NCI-H345 (cell line): ENCODE measurements at places on chromosomes 6 and 20.

GRCh38 chr6:83057705-83058321, 7.8 kb downstream of the UBE3D start:
- DNase-seq: peak; percentile 60

DNA sequence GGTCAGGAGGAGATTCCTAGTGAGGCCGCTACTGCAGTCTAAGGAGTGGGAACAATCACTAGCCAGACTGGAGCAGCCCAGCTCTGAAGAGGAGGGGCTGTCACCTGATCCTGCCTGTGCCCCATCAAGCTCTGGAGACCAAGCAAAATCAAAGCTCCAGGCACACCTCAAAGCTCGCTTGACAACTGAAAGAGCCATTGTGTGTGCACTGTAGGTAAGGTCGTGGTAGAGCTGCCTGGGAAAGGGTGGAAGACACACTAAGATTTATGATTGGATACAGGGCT, 58.2 kb downstream of the CSE1L start:
- DNase-seq: peak; percentile 5

- DNase-seq: peak; percentile 85
These were observed 61.8 kb downstream of the GCNT2 start for GRCh38 chr6:10582774-10583508.

DNA sequence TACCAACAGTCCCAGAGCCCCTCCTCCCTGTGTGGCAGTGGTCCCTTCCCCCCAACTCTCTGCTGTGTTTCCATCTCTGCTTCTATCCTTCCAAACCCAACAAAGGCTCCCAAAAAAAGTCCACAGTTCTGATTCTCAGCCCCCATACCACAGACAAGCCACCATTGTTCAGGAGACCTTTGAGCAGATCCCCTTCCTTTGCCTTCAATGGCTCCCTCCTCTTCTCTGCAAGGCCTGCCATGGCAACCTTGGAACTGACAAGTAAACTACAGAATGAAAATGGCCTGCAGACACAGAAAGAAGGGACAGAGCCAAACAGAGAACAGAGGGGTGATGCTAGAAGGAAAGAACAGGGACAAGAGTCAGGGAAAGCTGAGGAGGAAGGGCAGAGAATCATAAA, 23.2 kb downstream of the OR2H2 start:
- DNase-seq: no peak

- peak; percentile 32 for DNase-seq
These were observed at the start of gene LKAAEAR1 for GRCh38 chr20:64083804-64084684. Gene LKAAEAR1, minus strand, starts transcription at chr20:64084398. Its CDS starts 179 bp downstream, at chr20:64084219.

DNA sequence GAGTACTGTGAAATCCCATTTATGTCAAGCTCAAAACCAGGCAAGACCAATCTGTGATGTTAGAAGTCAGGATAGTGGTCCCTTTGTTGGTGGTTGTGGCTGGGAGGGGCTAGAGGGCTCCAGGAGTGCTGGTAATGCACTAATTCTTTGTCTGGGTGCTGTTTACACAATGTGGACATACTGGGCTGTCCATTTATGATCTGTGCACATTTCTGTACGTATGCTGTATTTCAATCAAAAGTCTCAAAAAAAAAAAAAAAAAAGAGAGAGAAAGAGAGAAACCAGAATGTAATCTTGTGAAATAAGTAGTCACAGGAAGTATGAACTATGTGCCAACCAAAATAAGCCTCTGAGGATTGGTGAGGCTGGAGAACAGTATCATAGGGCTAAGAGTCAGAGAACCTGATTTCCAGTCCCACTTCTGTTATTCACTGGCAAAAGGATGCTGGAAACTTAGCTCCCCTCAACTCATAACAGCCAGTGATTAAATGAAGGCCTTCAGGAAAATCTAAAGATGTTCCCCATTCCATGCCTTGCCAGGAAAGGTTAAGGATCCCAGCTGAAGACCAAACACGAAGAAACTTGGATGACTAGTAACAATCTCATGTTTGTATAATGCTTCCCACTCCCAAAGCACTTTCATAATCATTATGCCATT, 19.6 kb upstream of the TRAM2 start:
- DNase-seq: no peak

GRCh38 chr20:39600871-39601270, 638.7 kb downstream of the DHX35 start:
- no peak for DNase-seq

DNA sequence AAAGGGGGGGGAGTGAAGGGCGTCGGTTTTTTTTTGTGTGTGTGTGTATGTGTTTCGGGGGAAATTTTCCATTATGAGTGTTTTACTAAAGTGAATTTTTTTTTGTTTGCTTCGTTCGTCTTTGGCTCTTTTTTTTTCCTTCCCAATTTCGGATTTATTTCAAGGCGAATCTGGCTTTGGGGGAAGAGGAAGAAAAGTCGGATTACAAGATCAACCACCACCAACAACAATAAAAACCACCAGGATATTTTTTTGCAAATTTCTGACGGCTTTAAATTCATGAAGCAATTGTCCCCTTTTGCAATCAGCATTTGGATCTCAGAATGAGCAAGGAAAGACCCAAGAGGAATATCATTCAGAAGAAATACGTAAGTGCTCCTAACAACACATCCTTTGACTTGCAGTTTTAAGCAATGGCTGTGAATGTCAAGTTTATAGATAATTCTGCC, 372 bp downstream of the JARID2 start:
- DNase-seq: no peak

DNA sequence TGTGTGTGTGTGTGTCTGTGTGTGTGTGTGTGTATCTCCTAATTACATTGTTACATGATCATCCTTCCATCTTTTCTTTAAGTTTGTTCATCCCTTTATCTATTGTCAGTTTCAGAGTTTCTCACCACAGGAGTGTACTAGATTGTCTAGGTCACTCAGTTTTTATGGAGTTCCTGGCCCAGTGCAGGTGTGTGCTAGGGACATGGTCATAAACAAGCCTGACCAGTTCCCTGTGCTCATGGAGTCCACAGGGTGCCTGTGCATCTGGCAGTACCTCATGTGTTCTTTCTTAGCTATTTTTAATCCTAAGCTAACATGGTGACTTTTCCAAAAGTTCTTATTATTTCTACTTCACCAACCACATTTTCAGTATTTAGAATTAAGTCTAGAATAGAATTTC, 43.9 kb downstream of the PHACTR2 start:
- no peak for DNase-seq

GRCh38 chr20:31568041-31568731, 36.9 kb upstream of the ID1 start:
- no peak for DNase-seq

- DNase-seq: no peak
These were observed 22.5 kb upstream of the RIPK1 start for GRCh38 chr6:3045777-3046176.

- no peak for DNase-seq
These were observed 62.4 kb downstream of the AIG1 start for GRCh38 chr6:143123081-143123480.

DNA sequence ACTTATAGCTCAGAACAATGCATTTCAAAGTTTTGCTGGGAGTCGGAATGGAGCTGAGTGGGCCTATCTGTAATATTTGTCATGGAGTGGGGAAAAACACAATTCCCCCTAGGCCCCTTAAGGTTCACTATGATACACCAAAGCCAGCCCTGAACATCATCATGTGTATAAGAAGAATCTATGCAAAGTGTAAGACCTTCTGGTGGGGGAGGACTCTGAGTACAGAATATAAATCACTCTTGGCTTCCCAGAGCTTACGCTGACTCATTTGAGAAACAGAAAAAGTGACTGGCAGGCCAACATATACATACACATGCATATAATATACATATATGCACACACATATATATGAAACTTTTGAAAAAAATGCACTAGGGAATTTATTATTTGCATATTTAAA, 54.1 kb upstream of the UBR2 start:
- DNase-seq: no peak

DNA sequence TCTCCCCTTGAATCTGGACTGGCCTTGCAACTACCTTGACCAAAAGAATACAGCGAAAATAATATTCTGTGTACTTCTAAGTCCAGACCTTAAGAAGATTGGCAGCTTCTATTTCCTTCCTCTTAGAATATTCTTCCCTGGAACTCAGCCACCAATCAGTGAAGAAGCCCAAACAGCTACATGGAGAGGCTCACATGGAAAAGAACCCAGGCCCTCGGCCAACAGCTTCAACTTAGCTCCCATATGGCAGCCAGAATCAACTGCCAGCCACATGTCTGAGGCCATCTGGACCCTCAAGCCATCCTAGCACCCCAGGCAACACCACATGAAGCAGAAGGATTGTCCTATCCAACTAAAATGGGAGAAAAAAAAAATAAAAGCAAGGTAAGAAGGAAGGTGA, 178.8 kb downstream of the IBTK start:
- no peak for DNase-seq

DNA sequence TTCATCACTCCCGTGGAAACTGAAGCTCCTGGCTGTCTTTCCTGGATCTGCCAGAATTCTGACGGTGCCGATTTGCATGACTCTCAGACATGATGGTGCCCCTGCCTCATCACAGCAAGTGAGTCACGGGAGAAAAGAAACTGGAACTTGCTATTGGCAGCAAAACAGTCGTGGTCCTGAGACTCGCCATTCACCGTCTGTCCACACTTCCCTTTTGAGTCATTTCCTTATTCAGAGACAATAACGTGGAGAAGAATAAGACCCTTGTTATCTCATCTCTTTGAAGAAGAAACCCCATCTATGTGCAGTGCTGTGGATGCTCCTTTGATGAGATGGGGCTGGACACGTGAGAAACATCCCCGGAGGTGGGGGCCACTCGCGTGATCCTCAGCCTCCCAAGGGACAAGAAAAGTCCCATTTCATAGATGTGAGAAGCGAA, 4.2 kb downstream of the GPR31 start:
- DNase-seq: no peak

- DNase-seq: no peak
These were observed 11.1 kb downstream of the MTHFD1L start for GRCh38 chr6:150876598-150876997.

- no peak for DNase-seq
These were observed 76.2 kb downstream of the LYRM2 start for GRCh38 chr6:89562093-89562973.

DNA sequence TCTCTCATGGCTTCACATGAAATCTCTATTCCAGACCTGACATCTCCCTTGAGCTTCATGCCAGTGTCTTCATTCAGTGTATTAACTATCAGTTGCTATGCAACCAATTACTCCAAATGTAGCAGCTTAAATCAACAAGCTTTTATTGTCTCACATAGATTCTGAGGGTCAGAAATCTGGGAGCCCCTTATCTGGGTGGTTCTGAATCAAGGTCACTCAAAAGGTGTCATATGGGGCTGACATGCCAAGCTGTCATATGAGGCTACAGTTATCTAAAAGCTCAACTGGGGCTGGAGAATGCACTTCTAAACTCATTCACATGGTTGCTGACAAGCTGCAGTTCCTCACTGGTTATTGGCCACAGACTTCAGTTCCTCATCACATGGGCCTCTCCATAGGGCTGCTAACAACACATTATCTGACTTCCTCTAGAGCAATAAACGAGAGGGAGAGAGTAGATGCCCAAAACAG, 7.3 kb upstream of the CGA start:
- no peak for DNase-seq

- no peak for DNase-seq
These were observed 411.4 kb downstream of the ESR1 start for GRCh38 chr6:152218887-152219286.

DNA sequence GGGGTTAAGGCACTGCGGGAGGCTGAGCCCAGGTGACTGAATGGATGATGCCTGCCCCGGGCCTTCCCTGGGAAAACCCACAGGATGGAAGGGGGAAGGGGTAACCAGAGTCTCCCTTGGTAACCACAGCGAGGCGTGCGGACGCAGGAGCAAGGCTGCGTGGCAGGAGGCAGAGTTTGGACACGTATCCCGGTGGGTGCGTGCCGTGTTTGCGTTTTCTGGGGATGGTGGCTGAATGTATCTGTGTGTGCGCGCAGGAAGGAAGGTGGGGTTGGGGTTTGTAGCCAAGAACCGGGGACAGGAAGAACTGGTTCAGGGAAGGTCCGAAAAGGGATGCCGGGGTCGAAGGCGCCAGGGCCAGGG, 1.8 kb downstream of the MDGA1 start:
- no peak for DNase-seq

GRCh38 chr20:2984028-2984501, 59.4 kb upstream of the GNRH2 start:
- no peak for DNase-seq

- no peak for DNase-seq
These were observed 519.4 kb upstream of the JAG1 start for GRCh38 chr20:11193241-11193640.

- no peak for DNase-seq
These were observed 2.3 kb downstream of the SUPT3H start for GRCh38 chr6:45375449-45375848.

- DNase-seq: no peak
These were observed 23.1 kb downstream of the IYD start for GRCh38 chr6:150391890-150392289.

GRCh38 chr6:100952006-100952405, 70.9 kb upstream of the ASCC3 start:
- no peak for DNase-seq

- DNase-seq: no peak
These were observed 159.5 kb upstream of the PTPN1 start for GRCh38 chr20:50350510-50351249.

DNA sequence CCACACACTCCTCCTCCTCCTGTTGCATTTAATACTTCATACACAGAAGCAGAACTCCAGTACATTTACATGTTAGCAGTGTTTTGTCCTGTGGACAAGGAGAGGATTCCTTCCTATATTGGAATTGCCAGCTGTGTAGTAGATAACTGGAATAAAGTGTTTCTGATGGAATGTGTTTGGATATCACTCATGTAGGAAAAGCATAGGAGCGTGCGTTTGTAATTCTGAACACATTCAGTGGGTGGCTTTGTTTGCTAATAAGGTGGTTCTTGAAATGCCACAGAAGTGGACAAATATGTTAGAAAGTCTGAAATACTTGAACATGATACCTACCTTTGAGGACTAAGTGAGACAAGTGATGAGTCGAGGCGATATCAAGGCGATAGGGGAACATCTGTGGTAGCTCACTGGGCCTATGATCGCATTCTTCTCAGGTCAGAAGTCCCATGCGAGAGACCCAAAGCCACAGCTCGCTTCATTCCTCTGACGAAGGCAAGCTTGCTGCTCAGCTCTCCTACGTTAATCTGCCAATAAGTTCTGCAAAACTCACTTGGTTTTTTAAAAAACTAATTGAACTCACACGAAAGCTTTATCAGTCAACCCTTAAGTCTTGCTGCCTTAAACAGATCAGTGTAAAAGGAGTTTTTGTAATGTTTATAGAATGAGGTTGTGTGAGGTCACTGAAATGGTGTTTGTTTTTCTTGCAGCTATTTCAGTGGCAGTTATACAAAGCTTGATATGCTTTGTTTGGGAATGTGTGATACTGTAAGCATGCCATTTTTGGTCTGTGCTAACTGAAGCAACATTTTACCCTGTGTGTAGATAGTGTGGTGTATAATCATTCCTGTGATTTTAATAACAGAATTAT, 159.9 kb downstream of the SOX4 start:
- no peak for DNase-seq

DNA sequence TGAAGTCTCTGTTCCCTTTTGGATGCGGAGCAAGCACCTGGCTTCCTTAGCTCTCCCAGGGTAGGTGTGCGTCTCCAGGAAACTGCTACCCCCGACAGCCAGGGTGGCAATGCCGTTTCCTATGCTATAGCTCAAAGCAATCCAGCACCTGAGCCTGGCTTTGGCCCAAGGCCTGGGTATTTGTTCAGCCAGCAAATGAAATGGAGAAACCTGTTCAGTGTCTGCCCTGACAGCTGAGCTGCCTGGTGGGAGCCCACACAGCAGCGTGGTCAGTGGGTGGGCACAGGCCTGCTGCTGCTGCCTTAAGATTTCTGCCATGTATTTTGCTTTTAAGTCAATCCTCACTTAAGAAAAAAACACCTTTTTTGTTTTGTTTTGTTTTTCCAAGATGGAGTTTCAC, 13.7 kb downstream of the SPATA2 start:
- DNase-seq: no peak
